Activated CD4-positive, alpha-beta memory T cell treated with anti-CD3 and anti-CD28 coated beads for 36 hours (primary cell): ENCODE measurements at places on chromosomes 4 and X. TPM values are rescaled to one million over a fixed set of nuclear protein-coding genes. Genes with fewer than 3 reads are reported as not detected.

DNA sequence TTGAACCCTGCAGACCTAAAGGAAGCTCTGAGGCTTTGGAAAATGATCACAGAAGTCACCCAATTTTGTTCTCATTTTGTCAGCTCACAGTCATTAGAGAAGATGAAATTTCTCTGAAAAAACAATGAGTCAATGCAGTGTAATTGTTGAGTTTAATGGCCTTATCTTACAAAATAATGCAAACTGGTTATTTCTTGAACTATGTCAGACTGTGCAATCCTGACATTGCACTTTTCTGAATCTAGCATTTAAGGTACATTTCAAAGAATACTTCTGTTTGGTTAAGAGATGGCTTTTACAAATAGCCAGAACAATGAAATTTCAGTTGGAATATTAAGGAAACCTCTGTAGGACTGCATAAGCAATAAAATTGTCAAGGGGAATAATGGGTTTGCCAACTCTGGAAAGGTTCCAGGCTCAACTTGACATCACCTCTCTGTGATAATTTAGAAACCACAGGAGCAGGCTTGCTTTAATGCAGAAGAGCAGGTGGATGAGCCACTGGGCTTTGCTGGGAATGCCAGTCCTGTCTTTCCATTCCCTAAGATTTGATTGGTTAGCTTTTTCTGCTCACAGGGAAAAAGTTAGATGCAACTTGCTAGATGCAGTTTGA, 222.8 kb downstream of the FRMPD4 start:
- no peak overlapping the region for H3K27ac ChIP-seq
- no peak overlapping the region for H3K4me3 ChIP-seq
- H3K4me1 ChIP-seq: no peaks in the 10 kb centered on the region
- no peaks in the 10 kb centered on the region for H3K36me3 ChIP-seq
- DNase-seq: no peak

GRCh38 chrX:69145714-69146113, 19.5 kb downstream of the PJA1 start:
- no peaks in the 10 kb centered on the region for H3K36me3 ChIP-seq
- H3K4me1 ChIP-seq: no peaks in the 10 kb centered on the region
- H3K27me3 ChIP-seq: no peaks in the 10 kb centered on the region
- H3K27ac ChIP-seq: no peak overlapping the region
- H3K4me3 ChIP-seq: no peak overlapping the region

DNA sequence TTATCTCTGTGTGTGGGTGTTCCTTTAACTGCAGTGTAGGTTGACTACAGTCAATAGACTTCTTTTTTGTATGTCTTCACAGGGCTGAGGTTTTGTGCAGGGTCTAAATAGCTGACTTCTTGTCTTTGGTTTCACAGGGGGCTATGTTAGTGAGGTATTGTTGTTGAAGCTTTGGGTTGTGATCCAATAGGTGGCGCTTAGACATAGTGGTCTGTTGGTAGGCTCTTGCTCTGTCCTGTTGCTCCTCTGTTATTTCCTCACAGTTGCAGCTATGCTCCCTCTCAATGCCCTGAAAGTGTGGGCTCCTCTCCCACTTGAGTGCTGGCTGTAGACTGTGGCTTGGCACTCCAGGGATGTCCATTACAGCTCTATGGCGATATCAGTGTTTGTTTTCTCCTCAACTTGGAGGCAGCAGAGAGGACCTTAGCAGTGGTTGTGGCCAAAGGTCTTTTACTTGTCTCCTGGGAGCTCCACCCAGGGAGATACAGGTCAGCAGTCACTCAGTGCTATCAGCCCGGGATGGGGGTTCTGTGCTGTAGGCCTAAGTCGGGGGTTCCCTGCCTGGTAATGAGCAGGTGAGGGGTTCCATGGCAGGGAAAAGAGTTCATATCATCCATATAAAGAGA, 14.0 kb downstream of the POF1B start:
- no peak overlapping the region for H3K4me3 ChIP-seq
- no peaks in the 10 kb centered on the region for H3K4me1 ChIP-seq
- H3K27ac ChIP-seq: no peak overlapping the region
- no peak for DNase-seq

The ART3 gene
- total RNA-seq: not detected

GRCh38 chr4:93865650-93866049, 37.1 kb downstream of the ATOH1 start:
- no peaks in the 10 kb centered on the region for H3K4me1 ChIP-seq
- H3K4me3 ChIP-seq: no peak overlapping the region
- DNase-seq: no peak
- H3K27ac ChIP-seq: no peak overlapping the region

GRCh38 chrX:70052895-70053615, 3.3 kb upstream of the AWAT2 start:
- H3K27ac ChIP-seq: no peak overlapping the region
- no peaks in the 10 kb centered on the region for H3K36me3 ChIP-seq
- no peak for DNase-seq
- no peaks in the 10 kb centered on the region for H3K27me3 ChIP-seq
- no peak overlapping the region for H3K4me3 ChIP-seq

DNA sequence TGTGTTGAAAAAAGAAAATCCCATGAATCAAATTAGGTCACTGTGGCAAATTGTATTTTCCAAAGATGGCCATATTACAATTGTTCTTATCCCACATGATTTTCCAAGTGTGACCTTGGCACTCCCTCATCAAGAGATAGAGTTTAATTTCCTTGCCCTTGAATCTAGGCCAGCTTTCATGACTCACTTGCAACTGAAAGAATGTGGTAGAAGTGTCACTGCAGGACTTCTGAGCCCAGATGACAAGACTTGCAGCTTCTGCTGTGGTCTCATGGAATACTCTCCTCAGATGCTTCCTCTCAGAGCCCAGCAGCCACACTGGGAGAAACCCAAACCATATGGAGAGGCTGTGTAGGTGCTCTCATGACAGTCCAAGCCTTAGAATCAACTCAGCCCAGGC, 139.0 kb downstream of the ADAMTS3 start:
- no peak overlapping the region for H3K4me3 ChIP-seq
- no peak overlapping the region for H3K27ac ChIP-seq
- H3K27me3 ChIP-seq: no peaks in the 10 kb centered on the region
- H3K4me1 ChIP-seq: no peaks in the 10 kb centered on the region
- H3K36me3 ChIP-seq: no peaks in the 10 kb centered on the region

DNA sequence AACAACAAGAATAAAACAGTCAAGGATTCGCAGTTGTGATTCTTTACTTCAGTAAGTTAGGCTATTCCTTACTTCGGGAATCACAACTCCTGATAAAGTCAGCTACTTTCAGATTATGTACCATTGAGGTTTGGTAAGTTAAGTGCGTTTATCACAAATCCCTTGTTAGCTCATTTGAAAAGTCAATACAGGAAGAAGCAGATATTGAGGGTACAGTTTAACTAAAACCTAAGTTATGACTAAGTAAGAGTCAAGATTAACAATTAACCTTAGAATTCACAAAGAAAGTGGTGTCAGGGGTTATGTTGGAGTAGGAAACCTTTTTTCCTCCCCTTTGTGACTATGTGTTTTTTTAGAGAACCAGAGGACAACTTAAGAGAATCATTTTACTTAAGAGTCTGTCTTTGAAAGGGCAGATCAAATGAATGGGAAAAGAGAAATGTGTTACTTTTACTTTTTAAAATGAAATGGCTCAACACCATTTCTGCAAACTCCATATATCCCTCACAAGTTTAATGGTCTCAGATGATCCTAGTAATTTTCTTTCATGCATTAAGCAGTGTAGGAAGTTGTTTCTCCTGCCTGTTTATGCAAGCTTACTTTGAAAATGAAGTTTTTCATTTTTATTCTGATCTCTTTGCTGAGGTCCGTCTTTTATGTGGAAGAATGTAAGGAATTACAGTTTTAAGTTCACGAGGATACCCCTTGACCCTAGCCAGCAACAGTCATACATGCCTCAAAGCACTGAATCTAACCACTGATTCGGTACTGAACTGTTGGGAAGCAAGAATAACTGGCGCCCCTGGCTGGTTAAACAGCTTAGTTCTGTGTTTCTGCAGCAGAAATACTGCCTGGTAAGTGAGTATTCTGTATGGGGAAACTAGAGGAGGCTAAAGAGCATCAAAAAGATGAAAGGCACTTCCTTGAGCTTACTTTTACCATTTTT, 211.7 kb downstream of the SLC4A4 start:
- no peaks in the 10 kb centered on the region for H3K36me3 ChIP-seq
- H3K4me1 ChIP-seq: no peaks in the 10 kb centered on the region
- H3K27ac ChIP-seq: no peak overlapping the region
- no peak overlapping the region for H3K4me3 ChIP-seq
- DNase-seq: no peak

DNA sequence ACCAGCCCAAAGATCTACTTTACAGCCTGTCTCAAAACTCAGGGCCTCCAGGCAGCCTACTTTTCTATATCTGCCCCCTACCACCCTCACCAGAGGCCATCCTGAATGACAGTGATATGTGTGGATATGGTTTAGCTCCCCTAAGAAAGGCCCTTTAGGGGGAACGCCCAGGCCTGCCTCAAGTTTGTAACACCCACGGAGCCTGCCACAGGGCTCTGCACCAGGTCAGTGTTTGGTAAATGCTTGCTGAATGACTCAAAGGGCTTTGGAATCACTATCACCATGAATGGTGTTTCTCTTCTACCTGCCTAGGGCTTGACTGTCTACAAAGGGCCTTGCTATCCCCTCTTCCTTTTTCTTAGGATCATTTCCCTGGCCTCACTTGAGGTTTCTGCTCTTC, 11.3 kb upstream of the LONRF3 start:
- no peaks in the 10 kb centered on the region for H3K4me1 ChIP-seq
- H3K27me3 ChIP-seq: no peaks in the 10 kb centered on the region
- no peaks in the 10 kb centered on the region for H3K36me3 ChIP-seq
- H3K27ac ChIP-seq: no peak overlapping the region
- peak; percentile 13 for DNase-seq
- no peak overlapping the region for H3K4me3 ChIP-seq

DNA sequence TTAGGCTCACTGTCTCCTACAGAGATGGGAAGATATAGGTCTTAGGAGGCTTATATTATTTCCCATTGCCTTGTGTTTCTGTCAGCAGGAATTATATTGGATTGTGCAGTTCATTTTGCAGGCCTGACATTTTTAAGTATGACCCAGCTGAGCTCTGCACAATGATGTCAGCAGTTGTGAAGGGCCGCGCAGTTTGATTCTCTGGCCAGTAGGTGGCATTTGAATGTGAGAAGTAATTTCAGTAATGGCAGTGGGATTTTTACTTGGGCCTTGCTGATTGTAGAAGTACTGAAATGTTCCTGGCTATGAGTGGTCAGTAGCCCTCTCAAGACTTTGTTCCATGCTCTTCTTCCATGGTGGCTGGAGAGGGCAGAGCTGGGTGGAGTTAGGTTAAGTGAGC, 247.2 kb upstream of the MTMR8 start:
- H3K27ac ChIP-seq: no peak overlapping the region
- H3K36me3 ChIP-seq: no peaks in the 10 kb centered on the region
- H3K27me3 ChIP-seq: no peaks in the 10 kb centered on the region
- H3K4me1 ChIP-seq: no peaks in the 10 kb centered on the region
- DNase-seq: peak; percentile 11

DNA sequence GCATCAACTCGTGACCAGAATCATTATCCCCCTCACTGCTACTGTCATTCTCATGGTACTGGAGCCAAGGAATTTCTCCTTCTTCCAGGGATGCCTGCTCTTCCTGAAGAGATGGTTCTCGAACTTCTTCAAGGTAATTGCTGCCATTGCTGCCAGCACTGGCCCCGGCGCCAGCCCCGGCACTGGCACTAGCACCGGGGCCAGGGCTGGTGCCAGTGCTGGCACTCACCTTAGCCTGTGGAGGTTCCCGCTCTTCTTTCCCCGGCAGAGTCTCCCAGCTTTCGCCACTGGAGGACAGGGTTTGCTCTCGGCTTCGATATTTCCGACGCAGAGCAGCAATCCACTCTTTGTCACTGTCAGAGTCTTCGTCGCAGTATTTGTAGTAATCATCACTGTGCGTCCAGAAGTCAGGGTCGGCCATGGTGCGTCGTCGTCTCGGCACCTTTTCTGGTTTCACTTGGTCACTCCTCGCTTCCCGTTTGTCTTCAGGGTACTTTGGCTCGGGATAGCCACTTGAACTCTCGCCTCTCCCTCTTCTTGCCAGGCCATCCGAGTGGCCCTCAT, 3.4 kb downstream of the PJA1 start:
- no peaks in the 10 kb centered on the region for H3K27me3 ChIP-seq
- no peak overlapping the region for H3K27ac ChIP-seq
- H3K4me3 ChIP-seq: no peak overlapping the region
- no peak for DNase-seq
- H3K4me1 ChIP-seq: peaks cover 36% of the 10 kb centered on the region
- H3K36me3 ChIP-seq: peaks cover 14% of the 10 kb centered on the region

The HTN3 gene
- not detected for total RNA-seq

The PABPC1L2B gene
- not detected for total RNA-seq

- H3K27ac ChIP-seq: no peak overlapping the region
- no peaks in the 10 kb centered on the region for H3K27me3 ChIP-seq
- no peak for DNase-seq
- no peaks in the 10 kb centered on the region for H3K36me3 ChIP-seq
- H3K4me3 ChIP-seq: no peak overlapping the region
These were observed 638.9 kb downstream of the SMARCA1 start for GRCh38 chrX:128884430-128884829.
